Stimulated activated CD8-positive, alpha-beta memory T cell treated with anti-CD3 and anti-CD28 coated beads, Interleukin-4, amount 100 ng/mL, for 1 hour (primary cell): ENCODE measurements at places on chromosomes 13 and 19.

- DNase-seq, result no peak
These were observed 1256.5 kb downstream of the EFNB2 start for GRCh38 chr13:105278943-105279381.

DNA sequence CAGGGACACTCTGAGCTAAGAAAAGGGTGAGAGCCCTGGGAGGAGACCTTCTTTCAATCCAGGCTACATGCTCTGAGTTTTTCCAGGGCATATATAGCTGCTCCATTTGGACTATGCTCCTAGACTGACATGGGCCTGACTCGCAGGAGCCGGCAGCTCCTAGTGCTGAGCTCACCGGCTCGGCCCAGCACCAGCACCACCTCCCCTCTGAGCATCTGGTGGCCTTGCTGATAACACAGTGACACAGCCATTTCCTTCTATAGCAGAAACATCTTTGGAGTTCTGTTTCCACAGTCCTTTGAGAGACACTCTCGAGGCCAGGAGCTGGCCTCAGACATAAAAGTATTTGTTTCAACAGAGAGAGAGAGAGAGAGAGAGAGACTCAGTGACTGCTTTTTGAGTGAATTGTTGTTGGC is 184.9 kb downstream of the TM9SF2 start:
- no peak for DNase-seq

DNA sequence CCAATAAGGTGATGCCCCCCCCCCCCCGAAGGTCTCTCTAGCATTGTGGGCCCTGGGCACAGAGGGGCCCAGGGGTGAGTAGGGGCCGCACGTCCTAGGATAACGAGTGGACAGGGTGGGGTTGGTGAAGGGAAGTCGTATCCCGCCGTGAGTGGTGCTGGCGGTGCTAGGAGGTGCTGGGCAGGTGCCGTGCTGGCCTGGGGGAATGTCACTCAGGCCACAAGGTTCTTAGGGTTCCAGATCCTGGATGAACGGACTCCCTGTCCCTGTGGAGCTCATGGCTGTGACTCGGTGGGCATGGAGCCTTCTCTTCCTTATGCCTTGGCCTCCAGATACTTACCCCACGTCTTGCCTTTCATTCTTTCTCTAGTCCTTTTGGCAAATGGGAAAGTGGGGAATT is 157.4 kb upstream of the SOX1 start:
- DNase-seq, result no peak

GRCh38 chr13:101700598-101700997 is 248.1 kb downstream of the ITGBL1 start:
- no peak for DNase-seq

DNA sequence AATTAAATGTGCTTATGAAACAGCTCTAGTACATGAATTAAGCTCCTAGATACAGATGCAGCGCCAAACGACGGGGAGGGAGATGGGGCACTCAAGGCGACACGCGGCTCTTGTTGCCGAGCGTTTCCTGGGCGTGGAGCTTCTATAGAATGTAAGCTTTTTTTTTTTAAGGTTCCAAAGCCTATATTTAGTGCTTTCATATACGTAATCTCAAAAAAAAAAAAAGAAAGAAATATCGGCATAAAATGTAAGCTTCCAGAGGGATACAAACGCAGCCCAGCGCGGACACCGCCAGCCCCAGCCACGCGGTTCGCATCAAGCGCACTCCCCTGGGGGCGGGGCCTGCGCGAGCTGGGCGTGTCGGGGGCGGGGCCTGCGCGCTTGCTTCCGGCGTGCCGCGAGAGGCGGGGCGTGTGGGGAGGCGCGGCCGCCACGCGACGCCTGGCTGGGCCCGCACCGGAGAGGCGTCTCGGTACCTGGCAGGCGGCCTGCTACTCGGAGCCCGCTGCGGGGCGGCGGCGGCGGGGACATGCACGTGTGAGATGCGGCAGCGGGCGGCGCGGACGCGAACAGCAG is at the start of gene URI1:
Gene URI1, plus strand, starts transcription at position 412 of the 576 bp plus-strand sequence. CDS start 309 bp downstream, outside the sequence.
- DNase-seq, result peak; percentile 83

GRCh38 chr13:98435376-98435775 is 141.5 kb downstream of the STK24 start:
- no peak for DNase-seq

- DNase-seq, result no peak
These were observed 3.0 kb upstream of the RASL11A start for GRCh38 chr13:27267596-27267995.

- DNase-seq, result no peak
These were observed 51.7 kb upstream of the KPNA3 start for GRCh38 chr13:49844181-49844580.

DNA sequence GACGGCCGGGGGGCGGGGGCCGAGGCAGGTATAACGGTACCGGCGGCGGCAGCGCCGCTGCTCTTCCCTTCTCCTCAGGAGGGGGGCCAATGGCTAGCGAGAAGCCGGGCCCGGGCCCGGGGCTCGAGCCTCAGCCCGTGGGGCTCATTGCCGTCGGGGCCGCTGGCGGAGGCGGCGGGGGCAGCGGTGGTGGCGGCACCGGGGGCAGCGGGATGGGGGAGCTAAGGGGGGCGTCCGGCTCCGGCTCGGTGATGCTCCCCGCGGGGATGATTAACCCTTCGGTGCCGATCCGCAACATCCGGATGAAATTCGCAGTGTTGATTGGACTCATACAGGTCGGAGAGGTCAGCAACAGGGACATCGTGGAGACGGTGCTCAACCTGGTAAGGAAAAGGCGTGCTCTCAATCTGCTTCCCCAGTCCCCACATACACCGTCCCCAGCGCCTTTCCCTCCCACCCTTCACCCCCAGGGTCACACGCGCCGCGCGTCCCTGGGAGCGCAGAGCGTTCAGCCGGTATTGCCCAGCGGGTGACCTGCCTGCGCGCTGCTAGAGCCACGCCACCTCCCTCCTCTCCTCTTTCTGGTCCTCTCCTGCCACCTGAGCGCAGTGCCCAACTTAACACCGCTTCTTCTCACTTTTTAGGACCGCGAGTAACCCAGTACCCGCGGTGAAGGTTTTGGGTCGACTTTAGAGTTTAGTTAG is 814 bp downstream of the NBEA start:
- no peak for DNase-seq

DNA sequence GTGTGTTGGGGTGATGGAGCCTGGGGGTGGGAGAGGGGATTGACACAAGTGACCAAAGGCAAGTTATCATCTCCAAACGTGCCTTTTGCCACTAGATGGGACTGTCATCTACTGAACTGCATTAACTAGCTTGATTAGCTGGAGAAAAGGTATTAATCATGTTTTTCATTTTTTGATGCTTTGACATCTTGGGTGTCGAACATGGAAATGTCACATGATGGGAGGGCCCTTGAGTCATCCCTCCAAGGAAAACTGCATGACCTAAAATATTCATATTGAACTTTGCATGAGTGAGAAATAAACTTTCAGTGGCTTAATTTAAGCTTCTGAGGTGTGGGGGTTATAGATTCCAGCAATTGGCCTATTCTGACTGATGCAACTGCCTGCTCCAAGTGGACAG is 73.3 kb downstream of the ALOX5AP start:
- DNase-seq, result no peak

DNA sequence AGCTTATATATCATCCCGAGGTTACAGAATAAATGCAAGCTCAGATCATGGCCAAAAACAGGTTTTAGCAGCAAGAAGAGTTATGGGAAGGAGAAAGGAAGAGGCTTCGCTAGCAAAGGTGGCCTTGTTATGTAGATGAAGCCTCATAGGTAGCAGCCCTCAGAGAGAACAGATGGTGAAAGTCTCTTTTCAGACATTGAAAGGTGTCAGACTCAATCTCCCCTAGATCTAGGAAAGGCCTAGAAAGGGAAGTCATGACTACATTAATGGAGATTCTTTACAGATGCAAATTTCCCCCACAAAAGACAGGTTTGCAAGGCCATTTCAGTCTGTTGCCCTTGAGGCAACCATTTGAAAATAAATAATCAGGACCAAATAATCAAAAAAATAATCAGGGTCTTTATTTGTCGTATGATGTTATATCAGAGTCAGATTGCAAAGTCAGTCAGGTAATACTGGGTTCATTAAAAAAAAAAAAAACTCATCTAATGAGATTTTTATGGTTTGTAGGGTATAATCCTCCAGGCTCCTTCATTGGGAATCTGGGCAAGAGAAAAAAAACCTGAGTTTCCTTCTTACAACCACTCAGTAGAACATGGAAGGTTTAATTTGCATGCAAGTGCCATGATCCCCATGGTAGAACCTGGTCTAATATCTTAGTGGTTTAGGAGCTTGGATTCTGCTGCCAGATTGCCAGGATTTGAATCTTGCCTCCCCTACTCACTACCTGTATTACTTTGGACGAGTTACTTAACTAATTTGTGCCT is 50.8 kb upstream of the HTR2A start:
- DNase-seq, result no peak

- no peak for DNase-seq
These were observed 89.3 kb downstream of the NUFIP1 start for GRCh38 chr13:44899967-44900366.

DNA sequence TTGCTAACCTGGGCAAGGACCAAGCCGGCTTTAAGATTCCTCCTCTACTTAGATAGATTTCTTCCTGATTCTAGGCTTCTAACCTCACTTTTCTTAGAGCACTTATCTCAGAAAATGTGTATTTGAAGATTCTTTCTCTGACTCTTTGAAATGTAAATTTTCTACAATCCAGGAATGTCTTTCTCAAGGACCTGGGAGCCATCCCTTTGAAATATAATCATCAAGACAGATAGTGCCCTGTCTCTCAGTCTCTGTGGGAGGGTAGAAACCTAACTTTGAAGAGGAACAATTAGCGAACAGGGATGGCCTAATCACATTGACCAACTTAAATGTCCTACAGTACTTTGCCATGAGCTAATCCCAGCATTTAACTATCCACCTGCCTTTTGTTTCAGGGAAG is 1646.0 kb downstream of the PCDH9 start:
- DNase-seq, result no peak

GRCh38 chr13:51221674-51222036 is 543 bp upstream of the FAM124A start:
- DNase-seq, result no peak

DNA sequence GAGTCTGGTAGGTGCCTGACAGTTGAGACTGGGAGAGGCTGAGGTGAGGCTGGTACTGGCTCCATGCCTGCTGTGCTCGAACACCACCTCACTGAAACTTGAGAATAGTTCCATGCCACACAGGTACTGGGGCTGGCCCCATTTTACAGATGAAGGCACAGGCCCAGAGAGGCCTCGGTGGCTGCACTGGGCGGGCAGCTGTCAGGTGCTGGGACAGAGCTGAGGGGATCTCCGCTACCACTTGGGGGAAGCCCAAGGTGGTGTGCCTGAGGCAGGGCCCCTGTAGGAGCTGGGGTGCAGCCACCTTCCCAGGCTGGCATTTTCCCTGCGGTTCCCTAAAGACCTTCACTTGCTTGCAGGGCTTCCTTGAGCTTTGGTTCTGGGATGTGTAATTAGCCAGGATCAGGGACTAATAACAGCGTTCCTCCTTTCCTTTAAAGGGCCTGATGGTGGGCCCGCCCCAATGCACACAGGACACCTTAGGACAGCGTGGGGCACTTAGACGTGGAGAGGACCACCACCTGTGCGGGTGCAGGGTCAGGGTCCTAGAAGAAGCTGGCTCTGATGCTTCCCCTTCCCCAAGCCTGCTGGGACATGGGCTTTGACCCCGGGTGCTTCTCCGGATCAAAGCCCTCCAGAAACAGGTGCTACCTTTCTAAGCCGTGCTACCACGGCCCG is 23.6 kb downstream of the CAPN12 start:
- no peak for DNase-seq

- DNase-seq, result no peak
These were observed 235.4 kb downstream of the PCDH20 start for GRCh38 chr13:61180234-61180633.

DNA sequence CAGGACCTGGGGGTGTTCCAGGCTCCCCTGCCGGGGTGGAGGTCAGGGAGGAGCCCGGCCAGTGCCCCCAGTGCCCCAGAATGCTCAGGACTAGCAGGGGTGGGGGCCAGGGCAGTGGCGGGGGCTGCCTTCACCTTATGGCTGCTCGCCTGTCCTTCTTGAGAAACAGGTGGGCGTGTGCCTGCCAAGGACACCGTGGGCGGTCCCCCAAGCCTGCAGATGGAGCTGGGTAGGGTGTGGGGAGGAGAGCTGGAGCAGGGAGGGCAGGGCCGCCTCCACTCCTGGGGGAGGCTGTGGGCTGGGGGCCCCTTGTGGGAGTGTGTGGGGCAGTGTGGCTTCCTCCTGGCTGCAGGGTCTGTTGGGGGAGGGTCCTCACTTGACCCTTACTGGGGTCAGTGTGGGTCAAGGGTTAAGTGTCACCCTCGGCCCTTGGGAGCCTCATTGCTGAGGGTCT is 160.1 kb downstream of the KDM4B start:
- DNase-seq, result no peak

DNA sequence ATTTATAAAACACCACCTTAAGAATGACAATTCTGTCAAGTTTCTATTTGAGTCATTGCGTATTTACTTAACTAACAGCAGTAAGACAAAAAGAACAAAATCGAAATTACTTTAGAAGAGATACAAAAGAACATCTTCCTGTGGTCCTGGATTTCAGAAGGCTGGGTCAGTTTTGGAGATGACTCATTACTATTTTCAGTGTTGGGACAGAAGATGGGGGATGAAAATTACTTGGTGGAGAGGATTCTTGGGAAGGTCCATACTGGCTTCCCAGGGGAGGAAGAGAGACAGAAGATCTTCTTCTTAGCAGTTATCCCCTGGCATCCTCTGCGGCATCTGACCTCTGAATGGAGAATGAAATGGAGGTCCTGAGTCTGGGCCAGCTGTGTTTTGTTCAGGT is 33.5 kb upstream of the CSNK1A1L start:
- no peak for DNase-seq

- no peak for DNase-seq
These were observed 7.1 kb upstream of the KLK5 start for GRCh38 chr19:50959731-50960500.

DNA sequence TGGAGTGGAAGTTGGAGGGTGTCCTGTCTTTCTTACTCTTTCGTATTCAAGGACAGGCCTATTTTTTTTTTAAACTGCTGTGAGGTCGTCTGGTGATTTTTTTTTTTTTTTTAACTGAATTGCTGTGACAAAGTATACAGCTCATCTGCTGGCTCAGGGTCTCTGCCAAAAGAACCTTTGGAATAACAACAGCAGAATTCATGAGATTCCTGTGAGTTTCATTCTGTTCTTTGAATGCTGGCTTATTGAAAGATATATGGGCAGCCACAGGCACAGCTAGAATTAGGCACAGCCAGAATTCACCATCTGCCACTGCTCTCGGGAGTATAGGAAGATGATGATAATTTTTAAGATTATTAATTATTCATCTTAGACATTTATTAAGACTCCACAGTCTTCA is 21.4 kb upstream of the FRY start:
- DNase-seq, result no peak

- DNase-seq, result no peak
These were observed 12.7 kb upstream of the NUMBL start for GRCh38 chr19:40703029-40703755.

DNA sequence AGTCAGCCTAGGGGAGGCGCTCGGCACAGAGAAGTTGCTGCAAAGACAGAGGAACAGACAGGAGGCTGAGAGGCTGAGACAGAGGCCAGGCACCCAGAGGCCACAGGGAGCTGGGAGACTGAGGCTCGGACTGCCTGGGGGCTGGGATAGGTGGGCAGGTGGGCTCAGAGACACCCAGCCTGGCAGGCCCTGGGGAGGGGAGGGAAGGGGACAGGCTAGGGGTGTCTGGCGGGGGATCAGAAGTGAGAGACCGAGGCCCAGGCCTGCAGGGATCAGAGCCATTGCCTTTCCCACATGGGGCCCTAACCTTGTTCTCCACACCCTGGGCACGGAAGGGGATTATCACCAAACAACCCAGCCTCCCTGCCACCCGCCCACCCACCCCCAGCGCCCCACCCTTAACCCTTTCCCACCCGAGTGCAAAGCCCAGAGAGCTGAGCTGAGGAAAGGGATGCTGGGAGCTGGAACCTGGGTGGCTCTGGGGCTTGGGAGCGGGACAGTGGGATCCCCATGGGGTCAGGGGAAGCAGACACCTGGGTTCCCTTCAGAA is 1.3 kb downstream of the NTN5 start:
- DNase-seq, result no peak
